ENCODE measurements at places on chromosomes 3 and 15. TPM values are rescaled to one million over a fixed set of nuclear protein-coding genes. Genes with fewer than 3 reads are reported as not detected.
A peak's percentile ranks its signal among the peaks of the same experiment; 100 is the strongest.

GRCh38 chr15:77870195-77871065 is 207.1 kb downstream of the TBC1D2B start:
- peaks cover 11% of the 10 kb centered on the region for H3K27me3 ChIP-seq
- no peaks in the 10 kb centered on the region for H3K36me3 ChIP-seq
- H3K27ac ChIP-seq: no peak overlapping the region
- no peak overlapping the region for H3K4me3 ChIP-seq
- DNase-seq: peak; percentile 89
- peaks cover 22% of the 10 kb centered on the region for H3K4me1 ChIP-seq

GRCh38 chr15:29130476-29130875 is 139.1 kb downstream of the NSMCE3 start:
- peaks cover 9% of the 10 kb centered on the region for H3K4me1 ChIP-seq
- DNase-seq: no peak
- H3K36me3 ChIP-seq: no peaks in the 10 kb centered on the region
- H3K4me3 ChIP-seq: no peak overlapping the region
- H3K27me3 ChIP-seq: peaks cover 4% of the 10 kb centered on the region

DNA sequence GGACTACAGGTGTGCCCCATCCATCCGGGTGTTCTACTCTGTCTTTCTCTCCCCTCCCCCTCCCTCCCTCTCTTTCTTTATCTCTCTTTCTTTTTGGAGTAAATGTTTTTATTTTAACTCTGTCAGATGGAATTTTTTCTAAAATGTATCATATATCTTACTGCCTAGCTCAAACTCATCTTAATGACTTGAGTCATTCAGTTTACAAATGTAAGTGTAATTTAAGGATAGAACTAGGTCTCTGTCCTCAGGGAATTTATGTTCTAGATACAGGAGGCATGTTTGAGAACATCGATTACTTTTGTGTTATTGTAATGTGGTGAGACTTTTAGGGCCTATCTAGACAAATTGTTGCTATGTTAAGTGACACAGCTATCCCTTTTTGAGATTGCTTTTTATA is 3.5 kb downstream of the TBC1D23 start:
- no peak overlapping the region for H3K27ac ChIP-seq
- no peak overlapping the region for H3K4me3 ChIP-seq
- H3K27me3 ChIP-seq: peaks cover 3% of the 10 kb centered on the region
- H3K4me1 ChIP-seq: peaks cover 29% of the 10 kb centered on the region
- no peak for DNase-seq
- H3K36me3 ChIP-seq: no peaks in the 10 kb centered on the region

DNA sequence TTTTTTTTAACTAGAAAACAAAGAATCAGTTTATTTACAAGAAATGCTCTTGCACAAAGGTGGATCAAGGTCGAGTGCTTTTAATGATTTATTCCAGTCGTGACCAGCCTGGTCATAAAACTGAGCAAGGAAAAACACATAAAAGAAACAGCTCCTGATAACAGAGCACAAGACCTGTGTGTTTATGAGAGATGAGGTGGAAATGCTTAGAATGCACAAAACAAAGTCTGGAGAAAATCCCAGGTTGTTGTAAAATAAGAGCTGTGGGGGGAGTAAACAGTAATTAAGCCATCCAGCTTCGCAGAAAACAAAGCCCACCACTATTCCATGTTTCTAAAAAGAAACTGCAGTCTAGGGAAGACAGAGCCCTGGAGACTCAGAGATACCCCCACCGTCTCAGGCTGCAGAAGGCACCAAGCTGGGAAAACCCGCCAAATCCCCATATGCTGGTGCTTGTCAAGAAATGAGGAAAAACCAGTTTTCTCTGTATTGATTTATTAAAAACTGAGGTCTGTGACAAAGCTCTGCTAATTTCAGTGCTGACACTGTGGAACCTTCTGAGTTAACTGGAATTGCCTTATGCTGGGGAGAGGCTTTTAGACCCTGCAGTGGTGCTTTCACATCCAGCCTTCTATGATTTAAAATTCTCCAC is 139.3 kb downstream of the ADAMTS17 start:
- peak overlapping the region; percentile 44 for H3K4me3 ChIP-seq
- H3K27ac ChIP-seq: peak overlapping the region; percentile 75
- peaks cover 13% of the 10 kb centered on the region for H3K36me3 ChIP-seq
- peaks cover 3% of the 10 kb centered on the region for H3K27me3 ChIP-seq
- no peak for DNase-seq

DNA sequence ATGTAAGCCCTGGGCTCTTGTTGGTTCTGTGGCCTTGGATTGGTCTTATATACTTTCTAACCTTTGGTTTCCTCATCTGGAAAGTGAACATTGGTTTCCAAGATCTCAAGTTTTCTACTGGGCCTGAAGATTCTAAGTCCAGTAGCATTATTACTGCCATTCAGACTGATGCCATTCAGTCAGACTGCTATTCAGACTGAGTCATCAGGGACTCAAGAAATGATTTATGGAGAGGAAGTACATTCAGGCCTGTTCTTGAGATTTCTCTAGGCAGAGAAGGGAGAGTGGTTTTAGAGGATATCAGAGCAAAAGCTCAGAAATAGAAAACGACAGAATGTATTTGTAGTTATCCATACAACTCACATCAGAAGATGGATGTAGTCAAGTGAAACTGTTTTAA is 557.2 kb downstream of the NR2F2 start:
- H3K27me3 ChIP-seq: peaks cover 5% of the 10 kb centered on the region
- no peak overlapping the region for H3K27ac ChIP-seq
- no peaks in the 10 kb centered on the region for H3K36me3 ChIP-seq
- no peak for DNase-seq

DNA sequence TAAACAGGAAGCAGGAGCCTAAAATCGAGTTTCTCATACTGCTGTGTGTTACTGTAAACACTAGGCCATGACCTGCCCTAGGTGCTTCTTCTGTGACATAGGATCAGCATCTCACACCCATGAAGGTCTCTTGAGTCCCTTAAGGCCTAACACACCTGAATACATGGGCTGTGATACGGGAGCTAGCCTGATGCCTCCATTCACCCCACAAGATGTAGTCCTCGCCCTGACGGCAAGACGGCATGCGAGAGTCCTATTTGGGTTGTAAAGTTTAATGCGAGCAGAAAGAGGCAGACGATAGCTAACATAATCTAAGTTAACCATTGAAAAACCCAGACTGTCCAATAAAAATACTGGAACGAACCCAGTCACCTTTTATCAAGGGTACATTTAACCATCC is 241.1 kb upstream of the ICE2 start:
- no peak overlapping the region for H3K27ac ChIP-seq
- no peak for DNase-seq

- DNase-seq: no peak
- no peak overlapping the region for H3K27ac ChIP-seq
- no peaks in the 10 kb centered on the region for H3K36me3 ChIP-seq
- no peak overlapping the region for H3K4me3 ChIP-seq
Observed at GRCh38 chr3:37542772-37543449, 318.8 kb upstream of the CTDSPL start.

DNA sequence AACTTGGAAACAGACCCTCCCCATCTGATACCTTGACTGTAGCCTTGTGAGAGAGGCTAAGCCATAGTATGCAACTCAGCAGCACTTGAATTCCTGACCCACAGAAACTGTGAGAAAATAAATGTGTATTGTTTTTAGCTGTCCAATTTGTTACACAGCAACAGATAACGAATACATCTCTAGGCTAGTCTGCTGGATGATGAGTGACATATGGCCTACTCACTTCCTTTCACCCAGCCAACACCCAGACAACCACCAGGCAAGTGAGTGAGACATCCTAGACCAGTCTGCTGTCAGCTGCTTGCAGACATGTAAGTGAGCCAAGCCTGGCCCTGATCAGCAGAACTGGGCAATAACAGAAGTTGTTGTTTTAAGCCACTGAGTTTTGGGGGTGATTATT is 19.2 kb upstream of the SMAD6 start:
- H3K27me3 ChIP-seq: peaks cover 3% of the 10 kb centered on the region
- H3K36me3 ChIP-seq: peaks cover 16% of the 10 kb centered on the region
- DNase-seq: no peak

Gene ARPIN
- total RNA-seq: 9.0 TPM

Gene CORO2B
- total RNA-seq: 16.3 TPM

Gene MUC20
- not detected for total RNA-seq

Gene LEKR1
- 0.56 TPM for total RNA-seq

Gene ABCC5
- total RNA-seq: 134 TPM

Gene IMPG2
- total RNA-seq: 2.4 TPM

Gene ISLR
- total RNA-seq: 1.2 TPM

Gene CACNA1D
- 5.0 TPM for total RNA-seq

All from glutamatergic neuron (in vitro differentiated cells).